ENCODE measurements at places on chromosomes 2 and 18. TPM values are rescaled to one million over a fixed set of nuclear protein-coding genes. Genes with fewer than 3 reads are reported as not detected.

The TMEM87B gene
- 24.5 TPM for total RNA-seq

DNA sequence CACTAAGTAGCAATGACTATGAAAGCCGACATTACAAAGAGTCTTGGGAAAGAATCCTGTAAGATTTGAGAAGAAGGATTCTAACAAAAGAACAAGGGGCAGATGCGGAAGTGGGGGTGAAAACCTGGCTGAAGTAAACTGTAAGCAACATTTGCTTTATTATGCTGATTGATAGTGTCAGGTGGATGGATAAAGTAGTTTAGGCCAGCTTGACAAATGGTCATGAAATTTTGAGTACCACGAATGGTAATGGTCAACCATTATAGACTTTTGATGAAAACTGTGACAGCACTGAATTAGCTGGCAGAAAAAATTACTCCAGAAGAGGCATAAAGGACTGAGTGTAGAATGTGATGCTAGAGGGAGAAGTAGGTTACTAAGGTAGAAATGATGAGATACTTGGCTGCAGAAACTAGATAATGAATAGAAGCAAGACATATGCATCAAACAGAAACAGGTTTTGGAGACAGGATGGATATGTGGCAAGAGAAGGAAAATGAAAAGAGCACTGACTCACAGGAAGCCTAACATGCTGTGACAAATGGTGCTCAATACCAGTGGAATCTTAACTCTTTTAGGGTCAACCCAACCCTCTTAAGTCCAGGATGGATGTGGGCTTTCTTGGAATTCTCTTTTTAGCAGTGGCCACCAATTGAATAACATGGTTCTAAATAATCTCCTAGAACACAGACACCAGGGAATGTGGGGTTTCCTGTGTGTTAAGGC, 6.8 kb downstream of the THUMPD2 start:
- no peak for DNase-seq

- no peak for DNase-seq
Measured at GRCh38 chr2:1800306-1800705, 56.0 kb upstream of the PXDN start.

DNA sequence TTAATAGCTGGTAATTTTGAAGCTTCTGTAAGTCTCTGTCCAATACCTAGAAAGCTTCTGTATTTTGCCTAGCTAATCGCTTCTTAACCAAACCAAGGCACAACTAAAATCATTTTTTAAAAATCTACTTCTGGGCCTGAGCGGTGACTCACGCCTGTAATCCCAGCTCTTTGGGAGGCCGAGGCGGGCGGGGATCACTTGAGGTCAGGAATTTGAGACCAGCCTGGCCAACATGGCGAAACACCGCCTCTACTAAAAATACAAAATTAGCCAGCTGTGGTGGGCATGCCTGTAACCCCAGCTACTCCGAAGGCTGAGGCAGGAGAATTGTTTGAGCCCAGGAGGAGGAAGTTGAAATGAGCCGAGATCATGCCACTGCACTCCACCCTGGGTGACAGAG, 148.6 kb upstream of the FIGN start:
- no peak for DNase-seq

- DNase-seq, result no peak
Measured at GRCh38 chr2:27174638-27175037, 25.8 kb downstream of the TCF23 start.

Data from kidney epithelial cell (primary cell).